Frontal cortex (tissue), 4 donors: ENCODE measurements at places on chromosomes 7 and 10. TPM values are rescaled to one million over a fixed set of nuclear protein-coding genes. Genes with fewer than 3 reads are reported as not detected.
A peak's percentile ranks its signal among the peaks of the same experiment; 100 is the strongest.

The ANKRD61 gene
- under 0.01 TPM for total RNA-seq

DNA sequence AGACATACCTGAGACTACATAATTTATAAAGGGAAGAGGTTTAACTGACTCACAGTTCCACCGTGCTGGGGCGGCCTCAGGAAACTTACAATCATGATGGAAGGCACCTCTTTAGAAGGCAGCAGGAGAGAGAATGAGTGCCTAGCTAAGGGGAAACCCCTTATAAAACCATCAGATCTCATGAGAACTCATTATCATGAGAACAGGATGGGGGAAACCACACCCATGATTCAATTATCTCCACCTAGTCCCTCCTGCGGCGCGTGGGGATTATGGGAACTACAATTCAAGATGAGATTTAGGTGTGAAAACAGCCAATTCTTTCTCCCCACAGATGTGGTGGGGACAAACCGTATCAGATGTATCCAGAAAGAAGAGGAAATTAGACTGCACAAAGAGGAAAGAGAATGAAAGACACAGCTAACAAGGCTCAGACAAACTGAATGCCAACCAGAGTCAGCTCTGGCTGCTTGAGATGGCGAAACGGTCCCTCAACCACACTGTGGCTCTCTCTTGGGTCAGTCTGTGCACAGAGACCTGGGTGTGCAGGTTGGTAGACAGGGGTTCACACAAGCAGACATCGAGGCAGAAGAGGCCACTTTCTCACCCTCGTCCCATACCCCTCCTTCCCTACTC lies 375.6 kb downstream of the SFMBT2 start:
- DNase-seq = no peak

DNA sequence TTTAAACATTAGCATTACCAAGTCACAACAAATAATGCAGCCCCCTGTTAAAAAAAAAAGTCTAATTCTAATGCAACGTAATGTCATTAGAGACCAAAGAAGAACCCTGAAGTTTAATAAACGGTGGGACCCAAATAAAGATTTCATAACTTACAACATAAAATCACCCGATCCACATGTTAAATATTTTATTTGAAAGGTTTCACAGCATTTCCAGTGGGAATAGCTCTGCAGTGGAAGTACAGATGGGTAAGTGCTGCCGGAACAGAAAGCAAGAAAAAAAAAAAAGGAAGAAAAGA lies 320.6 kb upstream of the ZMIZ1 start:
- DNase-seq = no peak

DNA sequence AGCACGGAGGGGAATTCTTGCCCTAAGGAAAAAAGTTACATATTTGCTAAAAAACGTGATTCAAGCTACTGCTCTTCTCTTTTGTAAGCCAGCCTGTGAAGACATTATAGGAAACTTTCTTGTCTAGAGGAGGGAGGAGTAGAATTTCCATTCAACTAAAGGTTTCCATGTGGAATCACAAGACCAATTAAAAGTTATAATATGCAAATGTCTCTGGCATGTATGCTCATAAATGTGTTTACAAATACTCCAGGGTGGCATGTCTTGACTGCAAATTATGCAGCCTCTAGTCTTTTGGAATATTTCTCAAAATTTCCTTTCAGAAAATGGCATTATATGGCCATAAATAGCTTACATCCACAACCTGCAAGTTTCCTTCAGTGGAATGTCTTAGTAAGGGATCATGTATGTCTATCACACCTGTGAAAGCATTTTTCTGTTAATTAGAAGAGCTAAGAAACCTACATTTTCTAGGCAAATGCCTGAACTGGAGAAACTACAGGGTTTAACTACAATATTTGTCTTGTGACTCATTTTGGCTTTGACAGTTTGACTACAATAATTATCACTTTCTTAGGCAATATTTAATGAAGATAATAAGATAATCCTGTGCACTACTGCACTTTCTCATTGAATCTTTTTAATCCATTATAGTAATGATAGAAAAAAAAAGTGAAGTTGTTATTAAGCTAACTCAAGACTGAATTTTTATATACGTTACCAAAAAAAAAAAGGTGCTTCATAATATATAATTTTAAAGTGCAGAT lies 111.1 kb upstream of the C10orf90 start:
- no peak for DNase-seq

- DNase-seq = no peak
Measured at GRCh38 chr7:54663603-54664234, 95.3 kb downstream of the SEC61G start.

The TMEM130 gene
- total RNA-seq = 4.9 TPM

- DNase-seq = no peak
Measured at GRCh38 chr10:116542007-116542677, 3.6 kb upstream of the PNLIP start.

The ECHDC3 gene
- total RNA-seq = 1.6 TPM

DNA sequence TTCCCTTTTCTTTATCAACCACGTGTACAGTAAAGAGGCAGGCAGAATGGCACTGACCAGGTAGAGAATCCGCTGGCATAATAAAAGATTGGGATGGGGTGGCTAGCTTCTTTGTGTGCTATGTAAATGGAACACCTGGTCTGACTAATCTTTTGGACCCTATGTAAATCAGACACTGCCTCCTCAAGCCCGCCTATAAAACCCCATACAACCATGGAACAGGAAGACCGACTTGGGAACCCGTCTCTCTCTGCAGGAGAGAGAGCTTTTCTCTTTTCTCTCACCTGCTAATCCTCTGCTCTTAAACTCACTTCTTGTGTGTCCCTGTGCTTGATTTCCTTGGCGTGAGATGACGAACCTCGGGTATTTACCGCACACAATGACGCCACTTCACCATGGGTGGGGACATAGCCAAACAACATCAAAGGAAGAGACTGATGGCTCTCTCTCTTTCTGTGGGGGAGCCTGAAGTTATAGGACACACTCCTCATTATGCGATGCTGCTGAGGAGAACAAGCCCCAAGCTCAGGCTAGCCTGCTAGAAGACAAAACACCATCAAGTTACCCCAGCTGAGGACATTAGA lies 94.2 kb downstream of the ARL5B start:
- DNase-seq = no peak

DNA sequence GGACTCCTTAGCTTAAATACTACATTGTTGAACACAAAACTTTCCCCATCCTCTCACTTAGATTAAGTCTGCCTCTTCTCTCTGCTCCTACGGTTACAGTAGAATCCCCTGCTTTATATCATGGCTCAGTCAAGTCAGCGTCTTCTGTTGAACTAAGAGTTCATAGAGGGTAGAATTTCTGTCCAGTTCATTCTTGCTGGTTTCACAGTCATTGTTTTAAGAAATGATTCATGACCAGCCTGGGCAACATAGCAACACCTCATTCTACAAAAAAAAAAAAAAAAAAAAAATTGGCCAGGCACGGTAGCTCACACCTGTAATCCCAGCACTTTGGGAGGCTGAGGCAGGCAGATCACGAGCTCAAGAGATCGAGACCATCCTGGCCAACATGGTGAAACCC lies 3.7 kb upstream of the ZFYVE27 start:
- DNase-seq = no peak

GRCh38 chr10:85558533-85558932 lies 808.1 kb downstream of the GRID1 start:
- no peak for DNase-seq

The LIPM gene
- total RNA-seq = not detected

The SPAM1 gene
- total RNA-seq = not detected

DNA sequence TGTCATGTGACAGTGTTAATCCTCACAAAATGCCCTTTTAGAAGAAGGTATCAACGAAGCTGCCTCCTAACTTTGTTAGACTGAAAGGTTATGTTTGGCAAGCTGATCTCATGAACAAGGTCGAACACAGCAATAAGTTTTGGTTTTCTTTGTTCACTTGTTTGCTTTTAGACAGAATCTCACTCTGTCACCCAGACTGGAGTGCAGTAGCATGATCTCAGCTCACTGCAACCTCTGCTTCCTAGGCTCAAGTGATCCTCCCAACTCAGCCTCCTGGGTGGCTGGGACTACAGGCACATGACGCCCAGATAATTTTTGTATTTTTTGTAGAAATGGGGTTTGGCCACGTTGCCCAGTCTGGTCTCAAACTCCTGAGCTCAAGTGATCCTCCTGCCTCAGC lies 1.1 kb downstream of the STRA8 start:
- no peak for DNase-seq

DNA sequence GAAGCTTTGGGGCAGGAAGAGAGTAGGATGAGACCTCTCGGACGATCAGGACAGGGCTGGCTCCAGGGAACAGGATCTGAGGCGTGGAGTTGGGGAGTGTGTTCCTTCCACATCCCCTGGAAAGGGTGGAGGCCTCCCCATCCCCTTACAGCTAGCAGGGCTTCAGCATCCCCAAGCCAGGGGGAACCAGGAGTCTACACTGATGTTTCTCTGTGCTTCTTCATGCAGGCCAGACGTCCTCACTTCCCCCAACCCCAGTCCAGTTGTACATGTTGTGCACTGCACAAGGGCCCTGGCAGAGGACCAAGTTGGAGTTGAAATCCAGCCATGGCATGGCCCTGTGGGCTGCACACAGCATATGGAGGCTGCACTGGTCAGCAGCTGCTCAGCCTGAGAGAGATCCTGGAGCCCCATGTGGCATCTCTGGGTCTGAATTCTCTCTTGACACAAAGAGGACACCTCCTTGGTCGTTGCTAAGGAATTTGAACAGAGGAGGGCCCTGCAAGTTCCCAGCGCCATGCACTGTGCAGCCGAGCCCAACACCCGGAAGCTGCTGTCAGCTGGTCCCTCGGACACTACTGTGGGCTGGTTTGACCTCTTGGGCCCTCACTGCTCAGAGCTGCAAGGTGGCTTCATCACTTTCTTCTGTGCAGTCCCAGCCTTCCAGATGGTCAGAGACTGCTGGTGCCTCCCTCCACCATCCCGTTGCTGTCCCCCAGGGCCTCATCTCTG lies 181.1 kb downstream of the DNAJB6 start:
- no peak for DNase-seq

- DNase-seq = peak; percentile 21
Measured at GRCh38 chr7:96996958-96997511, 8.3 kb upstream of the DLX6 start.

DNA sequence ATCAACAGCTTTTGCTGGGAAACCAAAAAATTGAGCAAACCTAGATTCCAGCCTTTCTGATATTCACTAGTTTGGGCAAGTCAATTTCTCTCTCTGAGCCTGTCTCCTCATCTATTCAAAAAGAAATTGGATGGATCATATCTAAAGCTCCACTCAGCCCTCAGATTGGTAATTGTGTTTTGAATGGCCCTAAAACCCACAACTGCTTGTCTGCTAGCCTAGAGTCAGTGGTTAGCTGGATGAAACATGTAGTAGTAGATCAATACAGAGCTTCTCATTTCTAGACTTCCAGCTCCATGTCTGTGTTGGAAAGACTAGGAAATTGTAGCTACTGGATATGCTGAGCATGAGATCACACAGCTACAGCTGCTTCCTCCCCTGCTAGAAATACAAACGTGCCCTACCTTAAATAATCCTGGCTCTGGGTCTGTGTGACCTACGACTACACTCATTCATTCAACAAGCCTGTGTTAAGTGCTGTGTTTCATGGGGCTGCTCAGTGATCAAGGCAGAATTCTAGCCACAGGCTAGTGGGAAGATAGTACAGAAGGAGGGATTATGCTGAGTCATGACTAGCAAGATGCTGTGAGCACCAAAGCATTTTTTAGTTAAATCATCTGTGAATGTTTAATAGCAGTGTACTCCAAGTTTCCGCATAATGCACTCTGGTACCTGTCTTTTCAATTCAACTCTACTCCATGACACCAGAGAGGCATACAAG lies 15.7 kb downstream of the DNTT start:
- no peak for DNase-seq

DNA sequence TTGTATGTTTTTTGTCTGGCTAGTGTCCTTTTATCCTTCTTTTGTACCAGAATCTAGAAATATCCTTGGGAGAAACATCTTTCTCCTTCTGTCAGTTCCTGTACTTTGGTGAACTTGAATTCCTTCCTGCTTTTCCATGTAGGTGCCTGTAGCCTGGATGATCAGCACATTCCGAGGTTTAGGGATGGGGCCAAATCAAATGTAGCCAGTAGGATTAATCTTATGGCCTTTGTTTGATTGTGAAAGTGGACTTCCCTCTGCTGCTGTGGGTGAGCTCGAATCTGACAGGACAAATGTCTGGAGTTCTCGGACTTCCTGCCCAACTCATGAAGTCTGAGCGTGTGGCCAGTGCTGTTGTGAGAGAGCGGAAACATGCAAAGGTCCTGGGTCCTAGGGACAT lies 33.2 kb upstream of the NAMPT start:
- no peak for DNase-seq

DNA sequence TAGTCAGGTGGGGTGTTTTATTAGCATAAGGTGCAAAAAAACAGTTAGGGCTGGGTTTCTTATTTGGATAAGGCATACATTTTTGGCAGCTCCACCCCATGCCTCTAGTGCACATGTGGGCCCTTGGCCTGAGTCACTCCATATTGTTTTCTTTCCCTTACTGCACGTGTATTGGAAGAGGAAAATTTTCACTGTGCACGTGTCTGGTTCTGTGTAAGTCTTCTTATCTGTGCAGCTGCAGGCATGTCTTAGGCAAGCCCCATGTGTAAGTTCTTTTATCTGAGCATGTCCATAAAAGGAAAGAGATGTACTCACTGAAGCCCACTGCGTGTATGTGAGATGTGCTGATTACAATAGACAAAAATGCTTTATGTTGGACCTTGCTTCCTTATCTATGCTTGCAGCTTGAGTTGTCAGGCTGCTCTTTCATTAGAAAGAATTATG lies 540.3 kb upstream of the IGFBP3 start:
- no peak for DNase-seq

DNA sequence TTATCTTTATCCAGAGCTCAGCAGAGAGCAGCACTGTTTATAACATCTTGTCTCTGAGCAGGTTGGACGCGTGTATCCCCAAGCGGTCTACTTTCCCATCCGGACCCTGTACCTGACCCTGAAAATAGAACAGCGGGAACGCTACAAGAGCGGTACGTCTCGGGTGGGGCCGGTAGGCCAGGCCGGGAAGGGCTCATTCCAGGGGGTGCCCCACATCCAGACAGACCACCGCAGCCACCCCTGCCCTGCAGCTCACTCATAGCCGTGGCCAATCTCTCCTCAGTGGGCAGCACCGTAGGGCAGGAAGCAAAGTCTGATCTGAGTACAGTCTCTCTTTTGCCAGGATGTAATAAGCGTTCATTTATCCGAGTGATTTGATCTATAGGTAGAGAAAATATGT lies 113.7 kb downstream of the TRRAP start:
- DNase-seq = no peak

GRCh38 chr10:57955076-57955475 lies 312.6 kb downstream of the IPMK start:
- no peak for DNase-seq

DNA sequence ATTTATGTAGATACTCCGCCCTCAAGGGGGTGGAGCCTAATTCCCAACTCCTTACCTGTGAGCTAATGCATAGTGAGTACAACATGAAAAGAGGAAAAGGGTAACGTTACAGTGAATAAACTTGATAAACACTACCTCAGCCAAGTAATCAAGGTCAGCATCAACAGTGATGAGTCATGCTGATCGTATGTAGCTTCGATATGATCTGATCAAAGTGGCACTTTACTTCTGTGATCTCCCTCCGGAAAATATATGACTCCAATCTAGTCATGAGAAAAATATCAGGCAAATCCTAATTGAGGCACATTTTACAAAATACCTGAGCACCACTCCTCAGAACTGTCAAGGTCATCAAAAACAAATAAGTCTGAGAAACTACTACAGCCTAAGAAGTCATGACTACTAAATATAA lies 70.4 kb downstream of the VTI1A start:
- no peak for DNase-seq

The EBF3 gene
- 0.82 TPM for total RNA-seq

- DNase-seq = no peak
Measured at GRCh38 chr7:84461093-84461492, 266.5 kb upstream of the SEMA3A start.
